Neural crest cell (in vitro differentiated cells): ENCODE measurements at places on chromosomes 3 and 15. TPM values are rescaled to one million over a fixed set of nuclear protein-coding genes. Genes with fewer than 3 reads are reported as not detected.

SLC2A2 gene
- total RNA-seq: not detected in 2 replicates

NOP10 gene
- total RNA-seq: 181 and 191 TPM in 2 replicates

GRCh38 chr15:58536414-58536813 is 104.6 kb downstream of the LIPC start:
- H3K4me3 ChIP-seq: no peak overlapping the region
- no peaks in the 10 kb centered on the region for H3K36me3 ChIP-seq
- no peaks in the 10 kb centered on the region for H3K27me3 ChIP-seq
- no peak overlapping the region for H3K27ac ChIP-seq
- H3K4me1 ChIP-seq: peaks cover 12% of the 10 kb centered on the region

EXD1 gene
- total RNA-seq: not detected in 2 replicates

DNA sequence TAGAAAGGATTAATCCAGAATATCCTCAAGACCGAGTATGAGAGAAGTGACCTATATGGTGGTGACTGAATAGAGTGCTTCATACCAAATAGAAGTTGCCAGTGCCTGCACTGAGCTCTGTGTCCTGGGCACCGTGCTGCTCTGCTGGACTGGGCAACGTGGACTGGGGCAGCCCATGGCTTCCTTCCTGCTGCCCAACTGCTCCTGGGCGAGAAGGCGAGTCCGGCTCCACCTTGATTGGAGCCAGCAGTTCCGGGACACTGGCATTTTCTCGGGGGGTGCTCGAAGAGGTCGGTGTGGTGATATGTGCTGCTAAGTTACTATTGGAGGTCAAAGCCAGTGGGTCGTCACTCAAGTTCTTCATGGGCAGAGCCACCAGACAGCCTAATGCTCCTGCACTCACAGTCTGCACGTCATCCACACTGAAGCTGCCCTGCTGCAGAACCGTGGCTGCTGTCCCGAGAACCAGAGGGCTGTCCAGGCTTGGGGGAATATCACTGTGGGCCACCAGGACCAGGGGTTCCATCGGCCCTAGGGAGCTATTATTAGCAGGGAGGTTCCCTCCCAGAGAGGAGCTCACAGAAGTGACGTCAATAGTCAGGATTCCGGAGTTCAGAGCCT is 14.1 kb downstream of the ZXDC start:
- H3K36me3 ChIP-seq: peaks cover 10% of the 10 kb centered on the region
- no peak for DNase-seq
- no peak overlapping the region for H3K27ac ChIP-seq
- no peak overlapping the region for H3K4me3 ChIP-seq
- no peaks in the 10 kb centered on the region for H3K27me3 ChIP-seq

DNA sequence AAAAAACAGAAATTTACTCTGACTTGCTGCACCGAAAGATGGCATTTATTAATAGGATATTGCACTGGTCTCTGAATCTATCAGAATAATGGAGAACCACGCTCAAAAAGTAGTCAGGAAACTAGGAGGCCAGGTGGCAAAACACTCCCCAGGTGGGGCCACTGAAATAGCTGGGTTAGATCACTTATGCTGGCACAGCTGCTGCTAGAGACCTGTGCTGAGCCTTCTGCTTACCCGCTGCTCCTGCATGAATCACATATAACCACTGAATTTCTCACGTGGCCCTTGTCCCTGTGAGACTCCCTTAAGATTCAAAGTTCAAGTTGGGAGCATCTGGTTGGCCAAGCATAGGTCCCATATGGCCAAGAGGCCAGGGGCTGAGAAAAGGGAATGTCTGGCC is 66.0 kb upstream of the OXTR start:
- no peak for DNase-seq
- H3K27ac ChIP-seq: no peak overlapping the region
- no peaks in the 10 kb centered on the region for H3K4me1 ChIP-seq
- no peaks in the 10 kb centered on the region for H3K36me3 ChIP-seq
- no peak overlapping the region for H3K4me3 ChIP-seq
- no peaks in the 10 kb centered on the region for H3K27me3 ChIP-seq
